Activated naive CD8-positive, alpha-beta T cell treated with anti-CD3 and anti-CD28 coated beads, Interleukin-2, amount 10 ng/mL, durations not matched to agents 7 days and 5 days (primary cell): ENCODE measurements at places on chromosomes 1 and 21. TPM values are rescaled to one million over a fixed set of nuclear protein-coding genes. Genes with fewer than 3 reads are reported as not detected.

TSPEAR gene
- total RNA-seq = not detected

DNA sequence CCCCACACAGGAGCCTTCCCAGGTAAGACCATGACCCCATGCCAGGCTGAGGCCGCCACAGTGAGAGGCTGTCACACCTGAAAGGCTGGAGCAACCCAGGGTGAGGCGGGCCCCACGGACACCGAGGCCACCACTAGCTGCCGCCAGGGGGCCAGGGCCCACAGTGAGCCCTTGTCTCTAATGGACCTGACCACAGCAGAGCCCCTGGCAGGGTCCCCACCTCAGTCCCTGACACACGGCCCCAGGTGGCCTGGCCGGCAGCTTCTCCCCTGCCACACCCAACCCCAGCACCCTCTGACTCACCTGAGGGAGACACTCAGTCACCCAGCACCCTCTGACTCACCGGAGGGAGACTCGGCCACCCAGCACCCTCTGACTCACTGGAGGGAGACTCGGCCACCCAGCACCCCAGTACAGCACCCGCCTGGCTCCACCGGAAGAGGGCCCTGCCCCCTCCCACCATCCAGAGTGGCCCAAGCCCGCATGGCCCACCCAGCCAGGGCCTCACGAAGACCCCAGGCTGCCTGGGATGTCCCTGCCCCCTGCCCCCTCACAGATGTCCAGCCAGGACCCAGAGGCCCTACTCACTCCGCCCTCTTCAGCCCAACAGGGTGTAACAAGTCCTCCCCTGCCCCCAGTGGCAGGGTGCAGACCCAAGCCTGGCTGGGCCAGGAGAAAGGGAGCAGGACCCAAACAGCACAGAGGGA is 4.4 kb downstream of the DVL1 start:
- peaks cover 5% of the 10 kb centered on the region for H3K4me1 ChIP-seq
- H3K27ac ChIP-seq = no peak overlapping the region
- no peak for DNase-seq
- H3K27me3 ChIP-seq = no peaks in the 10 kb centered on the region
- H3K4me3 ChIP-seq = no peak overlapping the region

SERPINC1 gene
- total RNA-seq = not detected

- peaks cover 30% of the 10 kb centered on the region for H3K27me3 ChIP-seq
- H3K36me3 ChIP-seq = no peaks in the 10 kb centered on the region
- no peak overlapping the region for H3K4me3 ChIP-seq
- DNase-seq = no peak
Observed at GRCh38 chr1:201261771-201262547, 21.3 kb upstream of the PKP1 start.

DNA sequence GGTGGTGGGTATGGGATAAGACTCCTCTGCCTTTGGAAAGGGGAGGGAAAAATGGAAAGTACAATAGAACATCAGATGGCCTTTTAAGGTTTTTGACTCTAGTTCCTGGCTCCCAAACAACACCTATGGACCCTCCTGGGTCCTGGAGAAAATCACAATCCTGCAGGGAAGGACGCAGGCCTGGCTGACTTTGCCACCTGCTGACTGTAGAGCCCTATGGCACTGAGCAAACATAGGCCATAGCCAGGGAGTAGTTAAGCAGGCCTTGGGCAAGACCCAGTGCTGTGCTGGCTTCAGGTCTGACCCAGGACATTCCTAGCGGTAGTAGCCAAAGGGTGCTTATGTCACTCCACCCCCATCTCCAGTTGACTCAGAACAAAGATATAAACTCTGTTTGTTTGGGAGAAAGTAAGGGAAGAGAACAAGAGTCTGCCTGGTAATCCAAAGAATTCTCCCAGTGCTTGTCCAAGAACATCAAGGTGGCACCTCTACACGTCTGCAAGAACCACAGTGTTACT is 149.0 kb downstream of the SLC44A5 start:
- DNase-seq = no peak
- no peaks in the 10 kb centered on the region for H3K36me3 ChIP-seq
- H3K4me3 ChIP-seq = no peak overlapping the region
- no peaks in the 10 kb centered on the region for H3K4me1 ChIP-seq
- H3K27me3 ChIP-seq = no peaks in the 10 kb centered on the region
